ENCODE measurements at places on chromosomes 4 and X.
A peak's percentile ranks its signal among the peaks of the same experiment; 100 is the strongest.

- no peaks in the 10 kb centered on the region for H3K27me3 ChIP-seq
- H3K36me3 ChIP-seq: no peaks in the 10 kb centered on the region
- DNase-seq: peak; percentile 18
- H3K4me1 ChIP-seq: no peaks in the 10 kb centered on the region
- H3K4me3 ChIP-seq: no peak overlapping the region
Measured at GRCh38 chrX:96770315-96770714, 85.7 kb downstream of the DIAPH2 start.

DNA sequence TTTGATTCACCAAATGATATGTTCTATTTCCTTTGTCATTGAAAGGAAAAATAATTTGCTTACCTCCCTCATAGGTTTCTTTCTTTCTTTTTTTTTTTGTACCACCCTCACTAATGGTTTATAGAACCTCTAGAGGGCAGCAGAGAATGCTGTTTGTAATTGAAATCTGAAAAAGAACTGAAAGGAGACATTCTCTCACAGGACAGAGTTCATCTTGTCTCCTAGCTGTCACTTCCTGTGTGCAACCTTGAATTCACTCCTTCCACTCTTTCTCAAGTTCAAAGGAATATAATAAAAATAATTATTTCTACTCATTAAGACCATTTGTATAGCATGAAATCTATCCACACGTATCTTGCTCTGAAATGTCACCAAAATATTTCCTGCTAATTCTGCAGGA lies 51.0 kb downstream of the GUCY1B1 start:
- no peaks in the 10 kb centered on the region for H3K36me3 ChIP-seq
- no peaks in the 10 kb centered on the region for H3K27me3 ChIP-seq
- H3K4me1 ChIP-seq: no peaks in the 10 kb centered on the region
- no peak overlapping the region for H3K27ac ChIP-seq
- DNase-seq: no peak

DNA sequence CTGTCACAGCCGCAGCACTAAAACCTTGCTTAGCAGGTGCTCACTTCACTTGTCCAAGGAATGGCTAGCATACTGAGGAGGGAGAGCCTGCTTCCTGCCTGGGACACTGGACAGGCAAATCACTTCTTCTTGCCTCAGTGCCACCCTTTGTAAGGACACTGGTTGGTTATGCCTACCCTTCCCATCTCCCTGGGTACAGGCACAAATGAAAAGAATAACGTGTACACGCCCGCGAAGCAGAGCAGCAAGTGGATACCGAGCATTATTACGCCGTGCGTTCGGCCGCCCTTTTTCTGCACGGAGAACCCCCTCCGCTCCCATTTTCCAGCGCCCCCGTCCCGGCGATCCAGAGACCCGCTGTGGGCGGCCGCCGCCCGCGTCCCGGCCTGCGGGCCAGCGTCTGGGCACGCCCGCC lies 338 bp upstream of the KLHL2 start:
- peaks cover 19% of the 10 kb centered on the region for H3K4me1 ChIP-seq
- H3K27me3 ChIP-seq: no peaks in the 10 kb centered on the region
- H3K27ac ChIP-seq: peak overlapping the region; percentile 21
- no peaks in the 10 kb centered on the region for H3K36me3 ChIP-seq
- DNase-seq: no peak

DNA sequence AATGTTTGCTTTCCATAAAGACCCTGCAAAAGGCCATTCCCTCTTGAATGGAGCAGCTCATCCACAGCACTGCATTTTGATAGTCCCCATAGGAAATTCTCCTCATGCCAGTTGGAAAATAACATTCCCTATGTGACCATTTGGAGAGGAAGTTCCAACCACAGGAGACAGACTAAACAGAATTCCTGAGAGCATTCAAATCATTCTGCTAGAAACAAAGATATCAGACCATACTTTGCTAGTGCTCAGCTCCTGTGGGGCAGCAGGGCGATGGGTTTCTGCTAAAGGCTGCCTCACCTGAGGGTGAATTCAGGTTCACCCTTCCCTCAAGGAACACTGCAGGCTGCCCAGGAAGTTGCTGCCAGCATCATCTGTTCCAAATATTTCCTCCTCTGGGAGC lies 58.8 kb downstream of the LNX1 start:
- H3K27me3 ChIP-seq: no peaks in the 10 kb centered on the region
- no peaks in the 10 kb centered on the region for H3K4me1 ChIP-seq
- no peak overlapping the region for H3K4me3 ChIP-seq
- no peaks in the 10 kb centered on the region for H3K36me3 ChIP-seq
- no peak for DNase-seq

DNA sequence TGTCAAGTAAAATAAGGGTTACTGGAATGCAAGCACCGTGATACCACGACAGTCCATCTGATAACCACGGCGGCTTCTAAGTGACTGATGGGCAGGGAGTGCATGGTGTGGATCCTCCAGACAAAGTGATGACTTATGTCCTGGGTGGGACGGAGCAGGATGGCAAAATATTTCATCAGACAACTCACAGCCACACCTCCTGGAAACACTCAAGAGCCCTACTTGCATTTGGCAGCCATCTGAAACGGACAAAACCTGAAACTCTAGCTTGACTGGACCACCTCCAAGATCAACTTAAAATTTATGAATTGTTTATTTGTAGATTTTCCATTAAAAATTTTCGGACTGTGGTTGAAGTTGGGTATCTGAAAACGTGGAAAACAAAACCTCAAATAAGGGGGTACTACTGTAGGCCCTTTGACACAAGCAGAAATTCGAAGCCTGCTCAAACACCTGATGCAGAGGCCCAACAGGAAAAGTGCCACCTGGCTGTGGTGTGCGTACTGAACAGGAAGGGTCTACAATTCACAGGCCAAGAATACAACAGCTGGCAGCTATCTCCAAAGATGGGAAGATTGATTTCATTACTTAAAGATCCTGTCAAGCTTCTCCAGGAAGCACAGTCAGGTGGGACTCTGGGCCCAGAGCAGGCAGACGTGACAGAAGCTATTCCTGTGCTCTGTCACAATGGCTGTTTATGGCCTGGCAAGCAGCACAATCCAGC lies 26.0 kb downstream of the LRIT3 start:
- H3K4me1 ChIP-seq: no peaks in the 10 kb centered on the region
- H3K36me3 ChIP-seq: no peaks in the 10 kb centered on the region
- no peaks in the 10 kb centered on the region for H3K27me3 ChIP-seq
- H3K4me3 ChIP-seq: no peak overlapping the region
- DNase-seq: no peak

- DNase-seq: no peak
- no peak overlapping the region for H3K4me3 ChIP-seq
- peak overlapping the region; percentile 100 for H3K27ac ChIP-seq
- H3K36me3 ChIP-seq: no peaks in the 10 kb centered on the region
- no peaks in the 10 kb centered on the region for H3K27me3 ChIP-seq
Measured at GRCh38 chrX:155028129-155028528, 1.5 kb downstream of the FUNDC2 start.
